ENCODE measurements at places on chromosomes 3 and 15.

- no peak for DNase-seq
These were observed 201.1 kb upstream of the BHLHE40 start for GRCh38 chr3:4778119-4778518.

DNA sequence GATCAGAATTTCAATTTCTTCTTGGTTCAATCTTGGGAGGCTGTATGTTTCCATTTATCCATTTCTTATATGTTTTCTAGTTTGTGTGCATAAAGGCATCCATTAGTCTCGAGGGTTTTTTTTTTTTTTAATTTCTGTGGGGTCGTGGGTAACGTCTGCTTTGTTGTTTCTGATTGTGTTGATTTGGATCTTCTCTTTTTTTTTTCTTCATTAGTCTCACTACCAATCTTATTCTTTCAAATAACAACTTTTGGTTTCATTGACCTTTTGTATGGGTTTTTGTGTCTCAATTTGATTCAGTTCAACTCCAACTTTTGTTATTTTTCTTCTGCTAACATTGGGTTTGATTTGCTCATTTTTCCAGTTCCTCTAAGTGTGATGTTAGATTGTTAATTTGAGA, 48.9 kb downstream of the MCTP2 start:
- DNase-seq, result no peak

GRCh38 chr3:197750858-197751737, 1.4 kb downstream of the FYTTD1 start:
- peak; percentile 31 for DNase-seq

DNA sequence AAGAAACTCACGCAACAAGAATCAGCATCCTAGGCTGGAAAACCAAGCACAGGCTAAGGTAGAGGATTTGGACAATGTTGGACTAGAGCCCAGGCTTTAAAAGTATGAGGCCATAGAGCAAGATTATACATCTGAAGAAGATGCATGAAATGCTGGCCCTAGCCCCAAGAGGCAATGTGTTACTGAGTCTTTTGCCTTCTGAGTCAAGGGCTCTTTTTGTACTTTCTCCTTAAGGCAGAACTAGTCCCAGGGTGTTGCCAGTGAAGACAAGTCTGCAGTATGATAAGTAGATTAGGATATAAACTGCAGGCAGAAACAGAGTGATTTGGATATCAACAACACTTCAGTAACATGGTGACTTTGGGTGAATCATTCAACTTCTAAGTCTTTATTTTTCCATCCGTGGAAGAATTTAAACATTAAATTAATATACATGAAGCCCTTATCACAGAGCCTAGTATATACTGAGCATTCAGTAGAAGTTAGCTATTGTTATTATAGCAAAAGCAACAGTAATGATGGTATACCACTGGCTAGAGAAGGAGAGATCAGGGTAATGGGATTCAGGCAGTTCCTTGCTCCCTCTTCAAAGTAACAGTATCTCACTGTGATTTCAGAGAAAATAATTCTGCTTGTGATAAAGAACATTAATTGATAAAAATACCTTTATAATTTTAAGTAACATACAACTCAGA, 99.9 kb upstream of the MLF1 start:
- DNase-seq, result peak; percentile 77

- DNase-seq, result no peak
These were observed 36.2 kb downstream of the SLC6A11 start for GRCh38 chr3:10852066-10852808.

- DNase-seq, result no peak
These were observed 24.1 kb downstream of the PDE8A start for GRCh38 chr15:85005746-85006145.

- peak; percentile 55 for DNase-seq
These were observed 318.4 kb downstream of the LPP start for GRCh38 chr3:188472336-188472735.

DNA sequence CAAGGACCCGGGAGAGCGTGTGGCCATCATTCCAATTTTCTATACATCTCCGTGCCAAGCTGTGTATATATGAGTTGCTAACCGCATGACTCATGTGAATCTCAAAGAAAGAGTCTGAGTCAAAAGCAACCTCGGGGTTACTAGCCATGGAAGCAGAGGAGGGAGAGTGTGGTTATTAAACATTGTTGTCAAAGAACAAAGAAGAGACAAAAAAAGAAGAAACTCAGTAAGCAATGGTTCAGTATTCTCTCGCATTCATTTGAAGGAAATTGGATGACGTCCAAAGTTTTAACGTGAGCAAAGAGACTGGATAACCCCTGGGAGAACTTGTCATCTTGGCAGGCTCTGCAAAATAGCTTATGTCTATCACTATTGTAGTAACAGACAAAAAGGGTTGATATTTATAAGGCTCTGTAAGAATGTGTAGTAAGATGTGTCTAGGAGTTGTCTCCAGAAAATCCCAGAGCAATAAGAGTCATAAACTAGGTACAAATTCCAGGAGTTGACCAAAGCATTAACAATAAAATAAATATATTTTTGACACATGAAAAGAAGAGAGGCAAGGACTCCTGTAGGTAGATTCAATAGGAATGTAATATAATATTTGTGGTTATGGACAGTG, 52.8 kb upstream of the GRM7 start:
- DNase-seq, result peak; percentile 81

GRCh38 chr15:35912196-35912595, 366.2 kb upstream of the DPH6 start:
- peak; percentile 12 for DNase-seq

DNA sequence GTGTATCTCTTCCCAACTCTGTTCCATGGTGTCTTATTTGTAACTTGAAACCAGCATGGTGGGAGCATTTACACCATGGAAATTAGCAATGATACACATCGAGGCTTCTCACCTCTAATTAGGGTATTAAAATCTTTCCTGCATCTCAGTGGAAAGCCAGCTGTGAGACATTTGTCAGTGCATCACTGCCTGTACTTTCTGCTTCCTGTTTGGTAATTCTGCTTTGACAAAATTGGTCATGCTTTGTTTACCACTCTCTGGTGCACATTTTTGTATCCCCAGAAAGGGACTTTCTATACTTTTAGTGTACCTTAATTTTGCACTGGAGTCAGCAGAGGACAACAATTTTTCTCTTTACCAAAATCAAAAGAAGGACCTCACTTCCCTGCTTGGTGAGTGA, 402.1 kb downstream of the PDCD6IP start:
- no peak for DNase-seq

- peak; percentile 21 for DNase-seq
These were observed 317.5 kb upstream of the SLCO3A1 start for GRCh38 chr15:91535856-91536500.

GRCh38 chr3:36677331-36678007, 86.9 kb downstream of the DCLK3 start:
- DNase-seq, result peak; percentile 99

DNA sequence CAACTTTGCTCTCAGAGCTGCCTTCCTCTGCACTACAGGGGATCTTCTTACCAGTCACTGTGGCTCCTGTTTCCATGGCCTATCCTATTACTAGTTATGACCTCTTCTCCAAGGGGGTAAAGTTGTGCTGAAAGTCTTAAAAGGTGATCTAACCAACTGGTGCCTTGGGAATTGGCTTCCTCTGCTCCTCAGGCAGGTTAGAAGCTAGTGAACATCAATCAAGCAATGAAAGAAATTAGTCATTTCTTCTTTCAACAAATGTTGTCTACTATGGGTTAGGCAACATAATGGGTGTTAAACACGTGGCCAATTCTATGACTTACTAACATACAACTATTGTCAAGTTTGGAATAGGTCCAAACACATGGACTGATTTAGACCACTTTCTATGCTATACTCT, 571.4 kb upstream of the NAALADL2 start:
- DNase-seq, result peak; percentile 53

- DNase-seq, result no peak
These were observed 58.0 kb downstream of the CHAC1 start for GRCh38 chr15:41011055-41011815.

GRCh38 chr3:131107637-131108433, 81.2 kb downstream of the NEK11 start:
- DNase-seq, result peak; percentile 38

- DNase-seq, result no peak
These were observed 89.0 kb upstream of the LPP start for GRCh38 chr3:188064831-188065493.

DNA sequence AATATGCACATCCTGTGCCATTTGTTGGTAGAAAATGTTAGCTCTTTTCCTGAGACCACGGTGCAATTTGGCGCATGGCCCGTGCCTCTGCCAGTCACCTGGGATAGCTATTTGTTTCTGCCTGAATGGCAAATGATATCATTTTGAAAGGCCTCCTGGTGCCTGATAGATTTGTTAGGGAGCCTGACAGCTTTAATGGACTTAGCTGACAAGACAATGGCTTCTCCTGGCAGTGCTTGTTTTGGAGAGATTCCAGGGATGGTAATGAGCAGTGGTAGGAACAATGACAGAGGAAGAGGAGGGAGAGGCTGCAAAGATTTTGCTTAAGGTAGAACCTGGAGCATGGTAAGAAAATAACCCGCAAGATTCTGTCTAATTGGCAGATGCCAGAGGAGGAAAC, 268.5 kb downstream of the CLSTN2 start:
- no peak for DNase-seq

GRCh38 chr3:194750491-194750828, 64.8 kb downstream of the FAM43A start:
- DNase-seq, result no peak

DNA sequence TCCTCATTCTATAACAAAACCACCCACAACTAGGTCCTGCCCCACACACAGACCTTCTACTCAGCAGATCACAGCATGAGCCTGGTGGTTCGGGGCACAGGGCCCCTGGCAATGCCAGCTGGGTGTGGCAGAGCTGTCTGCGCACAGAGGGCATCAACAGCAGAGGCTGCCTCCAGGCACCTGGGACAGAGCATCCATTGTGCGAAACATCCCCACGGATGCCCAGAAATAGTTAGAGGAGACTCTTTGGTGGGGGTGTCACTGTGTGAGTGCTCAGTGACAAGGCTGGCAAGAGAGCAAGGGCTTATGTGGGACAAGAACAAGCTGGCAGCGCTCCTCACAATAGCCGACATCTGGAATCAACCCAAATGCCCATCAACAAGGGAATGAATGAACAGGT, 487.4 kb upstream of the PROK2 start:
- DNase-seq, result no peak

DNA sequence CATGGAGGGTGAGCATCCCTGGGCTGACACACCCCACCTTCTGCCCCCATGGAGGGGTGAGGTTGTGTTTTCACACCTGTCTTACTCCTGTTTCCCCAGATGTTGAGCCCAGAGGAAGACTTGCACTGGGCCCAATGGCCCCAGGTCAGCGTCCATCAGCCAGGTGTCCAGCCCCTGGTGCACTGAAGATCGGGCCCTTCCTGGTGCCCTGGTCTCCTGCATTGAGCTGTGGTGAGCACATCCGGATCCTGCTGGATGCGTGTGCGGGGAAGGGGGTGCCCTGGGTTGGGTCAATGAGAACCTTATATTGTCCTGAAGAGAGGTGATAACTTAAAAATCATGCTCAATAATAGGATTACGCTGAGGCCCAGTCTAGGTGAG, 227.3 kb downstream of the SNRPN start:
- no peak for DNase-seq

- no peak for DNase-seq
These were observed 36.5 kb downstream of the GMNC start for GRCh38 chr3:190826018-190826417.

DNA sequence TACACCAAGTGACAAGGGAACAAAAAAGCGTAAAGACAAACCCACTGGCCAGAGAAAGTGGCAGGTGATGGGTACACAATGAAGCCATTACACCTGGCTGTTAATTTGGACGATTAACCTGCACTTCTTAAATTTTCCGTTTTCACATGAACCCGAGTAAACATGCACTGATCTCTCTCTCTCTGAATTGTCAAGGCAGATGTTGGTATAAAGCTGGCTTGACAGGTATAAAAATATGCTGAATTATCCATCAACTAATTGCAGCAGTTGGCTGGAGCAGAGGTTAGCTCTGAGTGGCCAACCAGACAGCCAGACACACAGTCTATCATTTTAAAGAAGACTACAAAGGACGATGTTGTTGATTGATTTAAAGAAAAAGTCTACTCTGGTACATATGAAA, 561.7 kb upstream of the ALCAM start:
- DNase-seq, result no peak

DNA sequence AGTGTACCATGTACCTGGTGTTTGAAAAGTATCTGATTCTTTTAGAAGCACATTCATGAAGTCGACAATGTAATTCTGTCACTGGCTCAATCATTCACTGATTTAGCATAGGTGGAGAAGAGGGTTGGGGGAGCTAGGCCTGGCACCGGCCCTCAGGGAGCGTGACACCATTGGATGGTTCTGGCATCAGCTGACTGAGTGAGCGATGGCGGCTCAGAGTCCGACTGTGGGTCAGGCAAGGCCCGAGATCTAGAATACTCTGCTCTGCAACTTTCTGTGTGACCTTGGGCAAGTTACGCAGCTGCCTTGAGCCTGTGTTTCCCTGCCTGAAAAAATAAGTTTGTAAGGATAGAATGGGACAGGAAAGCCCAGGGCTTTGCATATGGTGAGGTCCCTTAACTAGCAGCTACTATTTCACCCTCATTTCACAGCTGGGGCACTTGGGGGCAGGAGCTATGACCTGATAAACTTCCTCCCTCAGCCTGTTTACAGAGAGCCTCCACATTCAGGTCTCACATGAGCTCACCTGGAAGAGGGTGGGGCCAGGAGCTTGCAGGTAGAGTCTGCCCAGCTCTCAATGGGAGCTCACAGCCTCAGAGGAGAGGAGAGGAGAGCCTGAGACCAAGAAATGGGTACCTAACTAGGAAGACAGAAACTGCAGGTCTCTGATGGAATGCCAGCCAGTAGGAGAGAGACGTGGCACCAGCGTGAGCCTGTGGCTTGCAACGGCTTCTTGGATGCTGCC, 153.7 kb upstream of the TLE3 start:
- no peak for DNase-seq

- peak; percentile 66 for DNase-seq
These were observed 190.3 kb upstream of the PFN2 start for GRCh38 chr3:150161011-150161410.

DNA sequence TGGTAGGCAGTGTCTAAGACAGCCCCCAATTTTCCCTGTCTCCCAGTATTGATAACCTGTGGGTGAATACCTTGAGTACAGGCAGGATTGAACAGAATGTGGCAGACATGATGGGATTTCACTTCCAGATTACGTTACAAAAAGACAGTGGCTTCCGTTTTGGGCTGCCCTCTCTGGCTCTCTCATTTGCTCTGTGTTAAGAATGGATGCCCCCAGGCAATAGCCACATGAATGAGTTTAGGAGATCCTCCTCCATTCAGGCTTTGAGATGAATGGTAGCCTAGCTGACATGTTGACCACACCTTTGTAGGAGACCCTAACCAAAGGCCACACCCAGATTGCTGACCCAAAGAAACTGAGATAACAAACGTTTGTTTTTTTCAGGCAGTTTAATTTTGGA, 34.3 kb downstream of the UBXN7 start:
- DNase-seq, result no peak

Data from fibroblast of skin of right biceps (primary cell).